Epithelial cell of proximal tubule (primary cell): ENCODE measurements at places on chromosomes 12 and 14. TPM values are rescaled to one million over a fixed set of nuclear protein-coding genes. Genes with fewer than 3 reads are reported as not detected.

Gene DDX47
- total RNA-seq, result 106 and 110 TPM in 2 replicates

Gene M6PR
- 114 and 118 TPM in 2 replicates for total RNA-seq

Gene POTEM
- total RNA-seq, result not detected in 2 replicates

Gene TAS2R30
- 0.07 and 0.12 TPM in 2 replicates for total RNA-seq

Gene CLEC7A
- not detected in 2 replicates for total RNA-seq

Gene HOXC12
- total RNA-seq, result not detected in 2 replicates

Gene GTF2A1
- 9.5 and 13.4 TPM in 2 replicates for total RNA-seq

Gene NCKAP5L
- total RNA-seq, result 8.4 and 14.6 TPM in 2 replicates

Gene PPP2R5C
- total RNA-seq, result 61.6 and 63.5 TPM in 2 replicates

Gene SLC5A8
- not detected in 2 replicates for total RNA-seq

GRCh38 chr14:30848449-30849240 is 25.7 kb upstream of the COCH start:
- DNase-seq, result no peak

- no peak for DNase-seq
These were observed 15.6 kb downstream of the MVK start for GRCh38 chr12:109589240-109589590.

DNA sequence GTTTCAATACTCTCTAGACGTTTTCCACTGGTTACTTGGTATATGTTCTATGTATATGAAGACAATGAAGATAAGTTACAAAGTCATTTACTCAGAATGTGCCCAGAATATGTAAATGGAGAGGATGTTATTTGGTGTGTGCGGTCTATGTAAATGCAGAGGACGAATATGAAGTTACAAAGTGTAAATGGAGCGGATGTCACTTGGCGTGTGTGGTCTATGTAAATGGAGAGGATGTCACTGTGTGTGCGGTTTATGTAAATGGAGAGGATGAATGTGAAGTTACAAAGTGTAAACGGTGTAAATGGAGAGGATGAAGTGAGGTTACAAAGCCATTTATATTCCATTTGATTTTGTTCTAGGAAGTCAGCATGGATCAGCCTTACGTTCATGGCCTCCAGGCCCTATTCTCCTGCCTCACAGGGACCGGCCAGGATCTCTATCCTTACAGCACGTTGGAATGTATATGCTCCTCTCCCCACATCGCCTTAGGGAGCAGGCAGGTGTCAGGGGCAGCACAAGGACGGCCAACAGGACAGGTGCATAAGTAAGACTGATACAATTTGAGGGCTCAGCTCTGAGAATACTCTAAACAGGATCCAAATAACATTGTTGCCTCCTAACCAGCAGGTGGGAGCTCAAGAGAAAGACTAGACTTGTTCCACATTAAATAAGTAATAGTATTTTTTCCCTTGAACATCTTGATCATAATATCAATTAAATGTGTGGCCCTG is 42.4 kb downstream of the GLRX5 start:
- DNase-seq, result no peak

DNA sequence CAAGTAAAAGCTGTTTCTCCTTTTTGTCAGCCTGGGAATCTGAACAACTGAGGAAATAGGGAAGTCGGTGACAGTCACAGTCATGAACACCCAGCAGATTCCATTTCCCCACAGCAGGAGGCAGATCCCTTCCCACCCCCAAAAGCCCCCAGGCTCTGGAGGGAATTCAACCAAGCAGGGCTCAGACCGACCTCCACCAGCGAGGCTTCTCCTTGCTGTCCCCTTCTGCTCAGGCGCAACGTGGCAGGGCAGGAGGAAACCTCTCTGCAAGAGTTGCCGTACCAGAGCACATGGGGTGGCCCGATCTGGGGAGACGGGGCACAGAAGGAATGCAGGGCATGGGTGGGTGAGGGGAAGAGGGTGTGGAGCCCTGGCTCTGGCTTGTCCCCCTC is 319 bp downstream of the GALNT6 start:
- no peak for DNase-seq

DNA sequence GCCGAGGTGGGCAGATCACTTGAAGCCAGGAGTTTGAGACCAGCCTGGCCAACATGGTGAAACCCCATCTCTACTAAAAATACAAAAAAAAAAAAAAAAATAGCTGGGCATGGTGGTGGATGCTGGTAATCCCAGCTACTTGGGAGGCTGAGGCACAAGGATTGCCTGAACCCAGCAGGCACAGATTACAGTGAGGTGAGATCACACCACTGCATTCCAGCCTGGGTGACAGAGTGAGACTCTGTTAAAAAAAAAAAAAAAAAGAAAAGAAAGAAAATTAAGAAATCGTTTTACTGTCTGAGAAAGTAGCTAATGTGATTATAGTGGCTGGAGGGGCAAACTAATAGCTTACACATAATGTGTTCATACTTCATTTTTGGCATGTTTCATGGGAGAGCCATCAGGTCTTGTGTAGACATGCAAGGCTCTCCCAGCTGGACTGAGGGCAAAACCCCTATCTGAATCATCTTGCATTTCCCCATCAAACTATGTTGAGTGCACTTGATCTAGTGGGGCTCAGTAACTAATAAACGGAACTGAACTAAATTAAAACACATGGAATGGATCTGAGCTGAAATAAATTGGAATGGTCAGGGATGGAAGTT is 16.2 kb downstream of the KIF21A start:
- peak; percentile 53 for DNase-seq

DNA sequence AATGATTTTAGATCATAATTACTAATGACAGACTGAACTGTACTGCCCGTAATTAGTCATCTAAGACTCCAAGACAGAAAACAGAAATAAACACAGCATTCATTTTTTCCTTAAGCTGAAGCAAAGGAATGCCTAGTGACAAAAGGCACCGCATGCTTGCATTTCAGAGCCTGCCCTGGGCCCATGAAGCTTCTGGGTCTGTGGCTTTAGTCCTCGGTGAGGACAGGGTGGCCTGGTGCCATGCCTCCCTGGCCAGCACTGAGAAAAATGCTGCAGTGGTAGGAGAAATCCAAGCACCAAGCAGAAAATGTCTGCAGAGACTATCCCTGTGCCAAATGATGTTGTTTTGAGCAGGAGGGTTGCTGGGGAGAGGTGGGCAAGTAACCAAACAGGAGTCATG is 171.6 kb downstream of the CALM1 start:
- DNase-seq, result no peak

GRCh38 chr12:116043659-116044535 is 233.6 kb downstream of the MED13L start:
- no peak for DNase-seq

DNA sequence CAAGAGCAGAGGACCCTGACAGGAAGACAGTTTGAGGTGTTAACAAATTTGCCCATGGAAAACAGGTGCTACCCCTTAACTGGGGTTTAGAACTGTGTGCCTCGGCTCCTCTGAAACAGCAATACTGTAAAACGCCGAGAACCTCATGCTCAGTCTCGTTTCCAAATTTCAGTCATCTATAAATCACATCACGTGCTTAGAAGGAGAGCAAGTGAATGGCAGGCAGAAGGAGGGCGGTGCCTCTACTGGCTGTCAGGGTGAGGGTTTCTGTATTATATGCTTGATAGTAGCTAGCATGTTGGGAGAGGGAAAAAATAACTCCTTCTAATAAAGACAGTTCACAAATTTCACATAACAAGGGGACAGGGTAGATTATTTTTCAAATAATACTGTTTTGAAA is 4.8 kb downstream of the OR4K13 start:
- no peak for DNase-seq

- DNase-seq, result no peak
These were observed 21.3 kb downstream of the YAF2 start for GRCh38 chr12:42216737-42217136.

- DNase-seq, result no peak
These were observed 12.0 kb upstream of the IL26 start for GRCh38 chr12:68237619-68238018.

GRCh38 chr12:124277394-124278241 is 17.3 kb upstream of the RFLNA start:
- no peak for DNase-seq

DNA sequence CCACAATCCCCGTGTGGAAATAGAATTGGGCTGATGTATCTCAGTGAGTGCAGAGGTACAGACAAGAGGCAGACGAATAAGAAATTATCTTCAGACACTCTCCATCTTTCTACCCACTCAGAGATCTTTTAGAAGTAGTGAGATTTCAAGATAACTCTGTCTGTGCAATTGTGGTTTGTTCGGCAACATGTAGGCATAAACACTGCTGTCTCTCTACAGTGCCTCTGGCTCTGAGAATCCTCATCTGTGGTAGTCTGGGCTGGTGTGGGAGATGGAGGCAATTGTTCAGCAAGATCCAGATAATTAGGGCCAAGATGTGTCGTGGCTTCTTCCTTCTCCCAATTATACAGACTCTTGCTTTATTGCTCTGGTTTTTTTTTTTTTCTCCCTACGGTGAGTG is 3.1 kb downstream of the HOXC13 start:
- no peak for DNase-seq

GRCh38 chr12:80472911-80473500 is 29.0 kb downstream of the PTPRQ start:
- peak; percentile 32 for DNase-seq

GRCh38 chr12:25797949-25798348 is 160.5 kb upstream of the RASSF8 start:
- no peak for DNase-seq

DNA sequence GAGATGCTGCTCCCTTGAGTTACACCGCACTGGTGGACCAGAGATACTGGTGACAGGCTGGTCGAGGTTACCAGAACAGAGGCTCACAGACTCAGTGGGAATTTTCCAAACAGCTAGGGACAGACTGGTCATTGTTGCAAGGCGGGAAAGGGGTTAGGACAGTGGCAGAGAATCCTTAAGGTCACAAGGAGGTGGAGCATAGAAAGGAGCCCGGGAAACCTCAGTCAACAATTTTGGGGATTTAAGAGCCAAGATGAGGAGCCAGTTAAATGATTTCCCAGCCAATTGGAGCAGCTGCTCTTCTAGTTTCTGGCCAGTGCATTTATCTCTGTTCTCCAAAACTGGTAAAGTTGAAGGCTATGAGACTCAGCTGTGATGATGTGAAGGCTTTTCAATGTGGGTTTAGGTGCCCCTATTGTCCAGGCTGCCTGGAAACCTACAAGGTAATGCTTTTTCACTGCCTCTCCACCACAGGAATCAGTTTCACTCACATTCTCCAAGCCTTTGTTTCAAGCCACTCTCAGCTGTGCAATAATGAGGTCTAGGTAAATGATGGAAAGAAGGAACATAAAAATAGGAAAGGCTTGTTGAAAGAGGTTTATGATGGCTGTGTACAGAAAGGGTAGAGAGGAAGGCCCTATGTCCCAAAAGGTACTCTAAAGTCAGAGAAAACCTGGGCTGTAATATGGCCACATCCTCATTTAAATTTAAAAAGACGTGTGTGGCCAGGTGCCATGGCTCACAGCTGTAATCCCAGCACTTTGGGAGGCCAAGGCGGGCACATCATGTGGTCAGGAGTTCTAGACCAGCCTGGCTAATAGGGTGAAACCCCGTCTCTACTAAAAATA is 7.0 kb upstream of the TNS2 start:
- no peak for DNase-seq

GRCh38 chr14:101078170-101078891 is 174.8 kb upstream of the RTL1 start:
- no peak for DNase-seq
